ENCODE measurements at places on chromosomes 2 and 18.

- DNase-seq: no peak
Measured at GRCh38 chr18:50775207-50775606, 44.6 kb downstream of the MRO start.

DNA sequence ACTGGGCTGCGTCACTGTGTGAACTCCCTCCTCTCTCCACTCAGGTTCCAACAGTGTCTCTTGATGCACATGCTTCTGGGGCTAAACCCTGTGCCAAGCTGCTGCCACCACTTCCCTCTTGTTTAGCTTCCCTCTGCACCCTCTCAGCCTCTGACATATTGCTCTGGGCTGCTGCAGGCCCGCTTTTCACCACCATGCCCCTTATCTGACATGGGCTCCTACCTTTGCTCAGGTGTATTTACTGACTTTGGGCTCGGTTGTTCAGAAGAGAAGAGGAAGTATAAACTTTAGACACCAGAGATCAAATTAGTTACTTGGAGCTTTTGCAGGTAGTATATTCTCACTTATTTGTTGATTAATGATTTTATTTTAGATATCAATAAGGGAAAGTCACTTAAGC, 77.6 kb downstream of the WDR7 start:
- no peak for DNase-seq

- no peak for DNase-seq
Measured at GRCh38 chr18:11095674-11096293, 53.6 kb downstream of the PIEZO2 start.

- DNase-seq: no peak
Measured at GRCh38 chr18:12008181-12008767, 27.0 kb downstream of the IMPA2 start.

DNA sequence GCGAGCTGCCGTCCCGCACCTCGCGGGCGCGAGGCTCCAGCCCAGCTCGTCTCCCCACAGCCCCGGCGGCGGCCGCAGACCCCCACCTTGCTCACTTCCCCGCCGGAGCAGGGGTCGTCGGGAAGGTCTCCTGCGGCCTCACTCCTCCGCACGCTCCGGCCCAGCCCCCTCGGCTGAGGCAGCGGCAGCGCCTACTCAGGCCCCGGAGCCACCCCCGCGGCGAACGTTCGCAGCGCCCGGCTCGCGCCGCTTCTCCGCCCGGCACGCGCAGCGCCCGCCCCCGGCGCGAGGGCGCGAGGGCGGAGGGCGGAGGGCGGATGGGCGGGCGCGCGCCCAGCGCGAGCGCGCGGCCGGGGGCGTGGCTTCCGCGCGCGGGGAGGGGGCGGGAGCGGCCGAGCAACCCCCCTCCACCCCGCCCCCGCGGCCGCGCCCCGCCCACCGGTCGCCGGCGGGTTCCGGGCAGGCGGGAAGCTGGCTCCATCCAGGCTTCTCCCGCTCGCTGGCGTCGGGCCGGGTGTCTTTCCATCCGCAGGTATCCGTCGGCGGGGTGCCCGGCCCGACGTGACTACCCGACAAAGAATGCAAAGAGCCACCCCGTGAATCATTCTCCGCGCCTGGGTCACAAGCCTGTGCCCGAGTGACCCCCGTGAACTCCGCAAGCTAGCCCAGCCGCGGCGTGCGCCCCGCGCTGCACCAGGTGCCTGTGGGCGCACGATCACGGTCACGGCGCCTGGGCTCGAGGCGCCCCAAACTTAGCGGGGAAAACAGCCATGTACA, at the start of gene DTNB:
Gene DTNB, minus strand, starts transcription at position 278 of the 777 bp plus-strand sequence. CDS start 20,917 bp downstream, outside the sequence.
- DNase-seq: peak; percentile 58

DNA sequence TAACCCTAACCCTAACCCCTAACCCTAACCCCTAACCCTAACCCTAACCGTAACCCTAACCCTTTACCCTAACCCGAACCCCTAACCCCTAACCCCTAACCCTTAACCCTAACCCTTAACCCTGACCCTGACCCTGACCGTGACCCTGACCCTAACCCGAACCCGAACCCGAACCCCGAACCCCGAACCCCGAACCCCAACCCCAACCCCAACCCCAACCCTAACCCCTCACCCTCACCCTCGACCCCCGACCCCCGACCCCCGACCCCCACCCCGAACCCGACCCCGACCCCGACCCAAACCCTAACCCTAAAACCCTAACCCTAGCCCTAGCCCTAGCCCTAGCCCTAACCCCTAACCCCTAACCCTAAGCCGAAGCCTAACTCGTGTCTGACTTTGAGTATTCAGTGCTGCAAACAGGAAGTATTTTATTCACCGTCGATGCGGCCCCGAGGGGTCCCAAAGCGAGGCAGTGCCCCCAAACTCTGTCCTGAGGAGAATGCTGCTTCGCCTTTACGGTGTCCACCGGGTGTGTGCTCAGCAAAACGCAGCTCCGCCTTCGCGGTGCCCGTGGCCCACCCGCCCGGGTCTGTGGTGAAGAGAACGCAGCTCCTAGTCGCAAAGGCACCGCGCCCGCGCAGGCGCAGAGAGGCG, 36.0 kb downstream of the FAM110C start:
- DNase-seq: no peak

- DNase-seq: peak; percentile 21
Measured at GRCh38 chr2:72605836-72606442, 219.9 kb downstream of the EXOC6B start.

DNA sequence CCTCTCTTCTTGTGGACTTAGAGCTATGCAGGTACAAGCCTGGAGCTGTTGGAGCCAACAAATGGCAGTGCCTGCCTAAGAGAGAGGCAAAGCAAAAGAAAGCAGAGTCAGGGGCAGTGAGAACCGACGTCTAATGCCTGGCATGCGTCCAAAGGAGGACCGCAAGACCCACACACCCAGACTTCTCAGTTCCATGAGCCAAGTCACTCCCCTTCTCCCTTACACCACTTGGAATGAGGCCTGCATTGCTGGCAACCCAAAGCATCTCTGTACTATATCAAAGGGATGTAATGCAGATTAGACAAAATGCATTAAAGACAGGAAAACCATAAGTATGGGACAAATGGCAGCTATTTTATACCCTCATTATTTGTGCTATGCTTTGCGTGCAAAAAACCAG, 49.9 kb upstream of the RNU4ATAC start:
- DNase-seq: peak; percentile 18

- DNase-seq: no peak
Measured at GRCh38 chr18:48947092-48947491, 3.7 kb downstream of the SMAD7 start.

- no peak for DNase-seq
Measured at GRCh38 chr18:12593866-12594265, 64.0 kb downstream of the SPIRE1 start.

DNA sequence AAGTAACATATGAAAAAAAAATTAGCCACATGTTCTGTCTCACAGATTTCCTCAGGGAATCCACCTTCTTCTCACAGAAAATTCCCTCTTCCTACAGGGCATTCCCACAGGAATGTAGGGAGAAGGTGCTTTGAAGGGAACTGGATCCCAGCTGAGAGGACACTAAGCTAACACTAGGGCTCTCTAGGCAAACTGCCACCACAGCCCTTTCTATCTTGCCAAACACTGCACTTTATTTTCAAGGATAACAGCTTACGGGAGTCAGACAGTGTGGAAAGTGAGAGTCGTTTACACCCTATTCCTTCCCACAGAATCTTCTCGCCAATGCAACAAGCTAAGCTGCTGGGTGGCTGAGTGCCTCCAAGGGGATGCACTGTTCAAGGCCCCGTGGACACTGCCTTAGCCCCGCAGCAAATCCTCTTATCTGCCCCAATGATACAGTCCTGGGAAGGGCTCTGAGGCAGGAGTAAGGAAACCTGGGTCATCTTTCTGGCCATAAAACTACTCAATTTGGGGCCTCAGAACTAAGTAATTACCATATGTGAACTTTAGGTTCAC, 76.9 kb downstream of the CCDC93 start:
- DNase-seq: no peak

- DNase-seq: no peak
Measured at GRCh38 chr18:51884039-51884438, 456.0 kb upstream of the DCC start.

DNA sequence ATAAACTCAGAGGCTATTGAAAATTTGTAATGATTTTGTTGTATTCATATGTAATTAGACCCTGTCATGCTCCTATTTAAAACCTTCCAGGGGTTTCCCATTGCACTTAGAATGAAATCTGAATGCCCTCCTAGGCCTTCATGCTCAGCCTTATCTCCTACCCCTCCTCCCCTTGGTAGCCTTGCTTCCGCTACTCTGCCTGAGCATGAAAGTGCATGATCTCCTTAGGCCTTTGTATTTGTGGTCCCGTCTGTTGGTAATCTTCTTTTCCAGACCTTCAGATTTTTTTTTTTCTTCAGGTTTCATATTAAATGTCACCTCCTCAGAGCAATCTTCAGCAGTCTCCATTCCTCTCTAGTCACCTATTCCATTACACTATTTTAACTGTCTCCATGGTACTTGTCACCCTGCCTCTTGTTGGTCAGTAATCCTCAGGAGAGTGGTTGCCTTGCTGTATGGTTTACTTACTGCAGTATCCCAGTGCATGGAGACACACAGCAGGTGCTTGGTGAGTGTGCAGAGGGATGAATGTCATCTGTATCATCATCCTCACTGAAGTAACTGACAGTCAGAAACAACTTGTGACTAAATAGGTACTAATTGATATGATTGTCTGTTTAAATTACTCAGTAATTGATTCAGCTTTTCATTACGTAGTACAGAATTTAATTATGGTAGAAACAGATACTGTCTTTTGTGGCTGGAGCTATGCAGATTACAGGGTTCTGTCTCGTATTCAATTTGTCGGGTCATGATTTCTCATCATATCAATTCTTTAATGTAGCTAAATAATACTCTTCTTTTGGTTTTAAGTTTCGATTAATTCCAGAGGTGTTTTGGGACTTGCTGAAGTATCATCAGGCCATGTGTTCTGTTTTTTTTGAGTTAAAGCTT, 63.9 kb downstream of the PHLPP1 start:
- DNase-seq: no peak

DNA sequence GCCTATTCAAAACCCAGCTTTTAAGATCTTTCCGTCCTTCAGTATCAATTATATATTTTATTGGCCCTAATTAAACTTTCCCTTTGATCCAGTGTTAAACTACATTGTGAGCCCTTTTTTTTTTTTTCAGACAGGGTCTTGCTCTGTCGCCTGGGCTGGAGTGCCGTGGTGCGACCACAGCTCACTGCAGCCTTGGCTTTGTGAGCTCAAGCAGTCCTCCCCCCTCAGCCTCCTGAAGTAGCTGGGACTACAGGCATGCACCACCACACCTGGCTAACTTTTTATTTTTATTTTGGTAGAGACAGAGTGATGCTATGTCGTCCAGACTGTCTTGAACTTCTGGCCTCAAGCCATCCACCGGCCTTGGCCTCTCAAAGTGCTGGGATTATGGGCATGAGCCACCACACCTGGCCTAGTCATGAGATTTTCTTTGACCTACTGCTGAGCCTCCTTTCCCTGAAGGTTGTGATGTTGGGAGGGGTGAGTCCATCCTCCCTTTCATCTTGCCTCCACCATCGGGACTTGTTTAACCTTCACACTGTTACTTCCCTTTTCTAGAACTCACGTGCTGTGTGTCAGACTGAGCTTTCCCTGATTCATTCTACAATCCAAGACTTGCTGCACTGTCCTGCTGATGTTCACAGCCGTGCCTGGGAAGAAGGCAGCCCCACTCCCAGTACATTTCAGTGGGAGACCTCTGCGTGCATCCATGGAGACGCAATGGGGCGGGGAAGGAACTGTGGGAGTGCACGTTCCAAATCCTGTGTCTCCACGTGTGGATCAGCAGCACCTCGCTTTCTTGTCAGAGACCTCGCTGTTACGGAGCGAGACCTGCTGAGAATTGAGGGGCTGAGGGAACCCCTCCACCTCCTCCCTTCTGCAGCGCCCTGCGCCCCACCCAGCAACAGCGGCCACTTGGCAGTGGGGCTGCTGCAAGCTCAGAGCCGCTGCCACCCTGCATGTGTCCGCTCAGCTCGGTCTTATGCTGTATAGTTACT, 10.8 kb downstream of the OXER1 start:
- DNase-seq: no peak

DNA sequence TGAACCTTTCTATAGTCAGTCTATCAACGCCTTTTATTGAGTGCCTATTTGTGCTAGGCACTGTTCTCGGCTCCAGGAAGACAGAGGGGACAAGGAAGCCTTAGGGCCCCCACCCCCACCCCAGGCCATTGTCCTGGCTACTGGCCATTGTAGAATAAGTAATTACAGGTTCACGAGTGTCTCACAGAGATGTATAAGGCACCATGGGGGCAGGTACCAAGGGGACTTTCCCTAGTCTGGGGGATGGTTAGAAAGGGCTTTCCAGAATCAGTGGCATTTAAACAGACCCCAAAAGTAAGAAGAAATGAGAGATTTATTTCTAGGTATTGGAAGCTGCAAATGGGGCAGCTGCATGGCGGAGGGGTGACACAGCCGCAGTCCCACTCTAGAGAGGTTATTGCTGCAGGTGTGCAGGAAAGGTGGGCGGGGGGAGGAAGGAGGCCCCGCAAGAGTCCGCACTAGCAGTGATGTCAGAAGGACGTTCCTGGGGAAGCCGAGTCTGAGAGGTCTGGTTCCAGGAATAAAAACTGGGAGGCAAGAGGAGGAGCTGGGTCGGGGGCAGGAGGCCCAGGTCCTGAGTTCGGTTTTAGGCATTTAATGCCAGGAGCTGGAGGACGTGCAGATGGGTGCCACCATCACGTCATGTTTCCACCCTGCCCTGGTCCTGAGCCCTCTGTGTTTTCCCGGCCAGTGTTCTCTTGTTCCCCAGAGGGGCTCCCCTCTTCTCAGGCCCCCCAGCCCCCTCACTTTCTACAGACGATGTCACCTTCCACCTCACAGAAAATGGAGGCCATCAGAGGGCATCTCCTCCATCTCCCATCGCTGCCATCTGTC, 30.5 kb downstream of the FOSL2 start:
- no peak for DNase-seq

DNA sequence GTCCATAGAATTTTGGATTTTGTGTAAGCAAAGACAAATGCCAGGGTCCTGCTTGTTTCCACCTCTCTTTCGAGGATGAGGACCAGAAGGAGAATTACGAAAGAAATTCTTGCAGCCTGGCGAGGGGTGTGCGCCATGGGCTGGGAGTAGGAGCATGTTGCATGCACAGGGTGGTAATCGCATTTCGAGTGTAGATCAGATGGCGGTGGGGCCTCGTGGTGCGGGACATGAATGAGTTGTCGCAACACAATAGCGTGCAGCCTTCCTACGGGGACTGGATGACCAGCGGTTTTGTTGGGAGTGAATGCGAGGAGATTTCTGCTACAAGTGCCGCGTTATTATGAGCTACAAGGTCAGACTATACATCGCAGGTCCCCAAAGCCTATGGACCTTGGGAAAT, 4.2 kb upstream of the EN1 start:
- no peak for DNase-seq

GRCh38 chr2:209933499-209934483, 68.6 kb upstream of the RPE start:
- no peak for DNase-seq

- DNase-seq: peak; percentile 24
Measured at GRCh38 chr18:2979129-2979528, 33.8 kb downstream of the LPIN2 start.

- DNase-seq: no peak
Measured at GRCh38 chr2:50385349-50385748, 646.6 kb downstream of the NRXN1 start.

- no peak for DNase-seq
Measured at GRCh38 chr18:37540424-37541138, 25.0 kb downstream of the CELF4 start.
